ENCODE measurements at places on chromosomes 6 and 20.

GRCh38 chr20:31685853-31686643 lies 36.6 kb downstream of the BCL2L1 start:
- no peak for DNase-seq

DNA sequence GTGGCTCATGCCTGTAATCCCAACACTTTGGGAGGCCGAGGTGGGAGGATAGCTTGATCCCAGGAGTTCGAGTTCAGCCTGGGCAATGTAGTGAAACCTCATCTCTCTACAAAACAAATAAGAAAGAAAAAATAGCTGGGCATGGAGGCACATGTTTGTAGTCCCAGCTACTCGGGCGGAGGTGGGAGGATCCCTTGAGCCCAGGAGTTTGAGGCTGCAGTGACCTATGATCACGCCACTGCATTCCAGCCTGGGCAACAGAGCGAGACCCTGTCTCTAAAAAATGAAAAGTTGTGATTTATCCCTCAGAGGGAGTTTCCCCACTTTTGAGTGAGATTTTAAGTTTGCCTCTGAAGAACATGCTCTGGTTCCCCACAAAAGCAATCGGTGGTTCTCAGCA lies 17.4 kb upstream of the BMP7 start:
- no peak for DNase-seq

- DNase-seq, result no peak
These were observed 109.0 kb upstream of the RIN2 start for GRCh38 chr20:19649041-19649440.

GRCh38 chr6:13438126-13438525 lies 49.3 kb downstream of the GFOD1 start:
- DNase-seq, result no peak

- no peak for DNase-seq
These were observed 70.9 kb downstream of the HFE start for GRCh38 chr6:26158076-26158580.

DNA sequence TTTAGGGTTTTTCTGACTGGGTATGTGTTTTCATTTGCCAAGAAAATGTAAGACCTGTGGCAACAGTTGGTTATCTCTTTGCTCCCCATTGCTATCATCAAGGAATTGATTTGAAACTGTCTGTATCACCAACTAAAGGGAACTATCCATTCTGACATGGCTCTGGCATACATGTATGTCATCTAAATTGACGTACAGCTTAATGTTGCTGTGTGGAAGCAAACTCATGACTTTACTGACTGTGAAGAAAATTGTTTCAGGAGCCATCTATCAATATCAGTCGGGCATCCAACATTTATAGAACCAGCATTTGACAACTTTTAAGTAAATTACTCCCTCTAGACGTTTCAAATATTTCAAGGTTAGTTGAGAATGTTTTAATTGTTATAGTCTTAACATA lies 555.8 kb upstream of the EPHA7 start:
- no peak for DNase-seq

DNA sequence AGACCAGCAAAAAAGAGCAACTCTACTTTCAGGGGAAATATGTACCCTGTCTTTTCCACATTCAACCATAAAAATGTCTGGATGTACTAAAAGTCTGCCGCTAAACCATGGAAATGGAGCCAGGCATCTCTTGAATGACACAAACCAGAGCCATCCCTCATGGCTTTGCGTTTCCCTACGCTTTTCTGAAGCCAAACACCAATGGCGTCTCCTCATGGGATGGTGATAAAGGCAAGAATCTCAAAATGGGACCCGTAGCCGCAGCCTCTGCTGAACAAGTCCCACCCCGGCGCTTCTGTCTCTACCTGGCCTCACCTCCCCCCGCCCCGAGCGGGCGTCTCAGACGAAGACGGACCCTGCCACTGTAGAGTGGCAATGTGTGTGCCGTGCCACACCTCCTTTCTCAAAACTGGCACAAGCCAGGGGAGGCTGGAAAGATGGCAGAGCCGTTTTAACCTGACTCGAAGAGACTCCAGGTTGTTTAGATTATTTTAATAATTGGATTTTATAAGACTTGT lies 80.3 kb upstream of the AFDN start:
- no peak for DNase-seq

GRCh38 chr6:92945799-92946198 lies 473.6 kb downstream of the EPHA7 start:
- DNase-seq, result no peak

- peak; percentile 73 for DNase-seq
These were observed 44.8 kb upstream of the SLC2A12 start for GRCh38 chr6:134097114-134097707.

GRCh38 chr6:45983062-45983461 lies 32.6 kb downstream of the CLIC5 start:
- DNase-seq, result no peak

- no peak for DNase-seq
These were observed 66.7 kb downstream of the LRRC1 start for GRCh38 chr6:53861518-53861917.

- DNase-seq, result no peak
These were observed 32.7 kb upstream of the COL10A1 start for GRCh38 chr6:116158641-116159040.

DNA sequence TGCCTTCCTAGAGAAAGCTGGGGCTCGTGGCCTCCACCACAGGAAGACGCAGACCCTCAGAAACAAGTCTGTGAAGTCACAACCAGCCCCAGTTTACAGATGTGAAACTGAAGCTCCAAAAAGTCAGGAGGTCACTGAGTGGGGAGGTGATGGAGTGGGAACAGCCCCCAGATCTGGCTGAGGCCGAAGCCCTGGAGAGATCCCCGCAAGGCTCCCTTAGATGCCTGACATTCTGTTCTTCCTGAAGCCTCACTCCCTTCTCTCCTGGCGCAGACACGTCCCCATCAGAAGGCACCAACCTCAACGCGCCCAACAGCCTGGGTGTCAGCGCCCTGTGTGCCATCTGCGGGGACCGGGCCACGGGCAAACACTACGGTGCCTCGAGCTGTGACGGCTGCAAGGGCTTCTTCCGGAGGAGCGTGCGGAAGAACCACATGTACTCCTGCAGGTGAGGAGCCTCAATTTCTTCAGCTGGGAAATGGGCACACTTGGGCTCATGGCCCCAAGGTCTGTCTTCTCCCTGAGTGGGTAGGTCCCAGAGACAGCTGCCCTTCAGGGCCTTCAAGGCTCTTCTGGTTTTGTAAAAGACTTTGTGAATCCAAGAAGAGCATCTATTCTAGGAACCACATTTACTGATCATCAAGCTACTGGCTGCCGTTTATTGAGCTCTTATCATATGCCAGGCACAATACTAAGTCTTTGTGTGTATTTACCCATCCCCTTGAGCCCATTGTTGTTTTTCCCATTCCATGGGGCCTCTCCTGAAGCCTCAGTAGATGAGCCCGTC lies 50.5 kb downstream of the HNF4A start:
- no peak for DNase-seq

DNA sequence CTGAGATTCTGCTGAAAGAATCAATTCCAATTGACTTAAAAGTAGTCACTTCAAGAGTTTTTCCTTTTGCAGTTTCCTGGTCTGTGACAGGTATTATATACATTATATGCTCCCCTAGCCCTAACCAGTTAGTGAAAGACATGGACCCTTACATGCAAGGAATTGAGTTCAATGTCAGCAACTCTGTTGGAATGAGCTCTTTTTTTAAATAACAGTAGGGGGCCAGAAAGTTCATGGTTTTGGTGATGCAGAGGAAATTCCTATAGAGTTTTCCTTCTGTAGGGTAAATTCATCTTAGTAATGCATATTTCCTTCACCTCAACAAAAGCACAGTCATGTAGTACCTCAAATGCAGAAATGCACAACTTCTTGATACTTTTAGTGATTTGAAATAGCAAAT lies 172.2 kb downstream of the KIF6 start:
- no peak for DNase-seq

DNA sequence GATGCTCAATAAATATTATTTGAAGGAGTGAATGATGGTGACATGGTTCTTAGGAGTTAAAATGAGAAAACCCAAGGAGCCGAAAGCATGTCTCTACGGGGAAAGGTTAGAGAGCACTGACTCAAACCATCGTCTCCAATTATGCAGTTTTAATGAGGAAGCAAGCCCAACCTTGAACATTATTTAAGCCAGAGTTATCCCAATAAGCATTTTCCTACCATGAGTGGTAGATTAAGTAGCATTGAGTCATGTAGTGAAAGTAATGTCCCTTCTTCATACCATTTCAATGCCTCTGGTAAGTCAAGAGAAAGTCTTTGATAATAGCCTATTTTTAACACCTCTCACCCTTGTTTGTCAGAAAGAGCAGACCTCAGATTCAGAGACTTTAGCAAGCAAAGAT lies 13.5 kb downstream of the TSHZ2 start:
- DNase-seq, result no peak

- no peak for DNase-seq
These were observed 10.7 kb upstream of the LZTS3 start for GRCh38 chr20:3183896-3184612.

DNA sequence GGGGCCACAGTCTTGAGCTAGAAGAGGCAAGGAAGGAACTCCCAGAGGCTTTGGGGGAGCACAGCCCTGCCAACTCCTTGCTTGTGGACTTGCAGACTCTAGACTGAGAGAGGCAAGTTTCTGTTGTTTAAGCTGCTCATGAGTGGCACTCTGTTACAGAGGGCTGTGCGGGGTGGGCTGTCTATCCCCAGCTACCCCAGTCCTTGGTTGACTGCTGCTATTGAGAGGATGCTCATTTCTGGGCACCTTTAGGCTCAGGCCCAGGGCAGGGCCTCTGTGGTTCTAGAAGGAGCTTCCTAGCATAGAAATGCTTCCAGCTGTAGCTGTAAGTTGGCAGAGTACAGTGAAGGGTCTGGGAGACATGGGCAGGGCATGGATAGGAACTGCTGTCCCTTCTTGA lies 151.3 kb upstream of the GGTLC1 start:
- no peak for DNase-seq

- DNase-seq, result no peak
These were observed 335.6 kb downstream of the PREX1 start for GRCh38 chr20:48492015-48492714.

- DNase-seq, result no peak
These were observed 16.0 kb downstream of the C6orf52 start for GRCh38 chr6:10678456-10678855.

DNA sequence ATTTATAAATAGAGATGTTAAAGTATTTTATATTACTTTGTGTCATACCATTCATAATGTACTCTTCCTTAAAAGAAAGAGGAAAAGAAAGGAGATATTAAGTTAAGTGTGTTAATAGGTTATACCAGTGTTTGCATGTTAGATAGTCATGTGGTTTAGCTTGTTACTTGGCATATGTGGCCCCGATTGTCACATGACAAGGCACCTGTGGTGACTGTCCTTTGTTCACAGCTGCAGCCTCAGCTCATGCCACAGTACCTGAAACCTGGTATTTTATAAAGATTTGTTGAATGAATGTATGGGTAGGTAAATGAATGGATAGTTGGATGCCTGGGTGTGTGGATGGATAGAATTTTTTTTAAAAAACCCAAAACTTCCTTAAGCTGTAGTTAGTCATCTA lies 306.1 kb upstream of the FLRT3 start:
- no peak for DNase-seq

DNA sequence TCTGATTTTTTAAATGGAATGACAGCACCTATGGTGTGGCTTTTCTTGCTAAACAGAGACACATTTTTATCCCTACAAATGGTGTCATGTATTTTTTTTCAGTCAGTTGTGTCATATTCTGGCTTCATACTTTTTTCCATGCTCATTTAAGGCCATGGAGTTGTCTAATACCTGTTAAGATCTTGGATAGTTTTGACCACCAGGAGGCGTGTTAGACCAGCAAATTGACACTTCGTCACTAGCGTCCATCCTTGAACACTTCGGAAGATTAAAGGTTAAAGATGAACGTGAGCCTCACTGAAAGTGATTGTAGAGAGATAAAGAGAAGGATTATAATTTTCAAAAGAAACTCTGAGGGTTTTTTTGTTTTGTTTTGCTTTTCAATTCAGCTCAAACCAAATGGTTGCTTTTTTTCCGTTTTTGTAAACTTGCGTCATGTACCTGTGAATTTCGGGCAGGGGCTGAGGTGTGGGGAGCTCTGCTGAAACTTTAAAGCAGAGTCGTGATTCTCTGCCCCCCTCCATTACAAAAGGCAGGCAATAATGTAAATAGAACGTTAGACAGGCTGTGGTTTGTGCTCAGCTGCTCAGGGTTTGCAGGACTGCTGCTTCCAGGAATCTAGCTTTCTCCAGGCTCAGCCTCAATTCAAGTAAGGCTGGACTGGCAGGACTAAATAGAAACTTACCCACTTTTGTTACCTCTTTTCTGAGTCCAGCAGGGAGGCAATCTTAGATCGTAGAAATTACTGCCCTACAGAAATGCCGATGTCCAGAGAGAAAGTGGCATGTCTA lies 245.1 kb downstream of the FOXA2 start:
- DNase-seq, result peak; percentile 44

DNA sequence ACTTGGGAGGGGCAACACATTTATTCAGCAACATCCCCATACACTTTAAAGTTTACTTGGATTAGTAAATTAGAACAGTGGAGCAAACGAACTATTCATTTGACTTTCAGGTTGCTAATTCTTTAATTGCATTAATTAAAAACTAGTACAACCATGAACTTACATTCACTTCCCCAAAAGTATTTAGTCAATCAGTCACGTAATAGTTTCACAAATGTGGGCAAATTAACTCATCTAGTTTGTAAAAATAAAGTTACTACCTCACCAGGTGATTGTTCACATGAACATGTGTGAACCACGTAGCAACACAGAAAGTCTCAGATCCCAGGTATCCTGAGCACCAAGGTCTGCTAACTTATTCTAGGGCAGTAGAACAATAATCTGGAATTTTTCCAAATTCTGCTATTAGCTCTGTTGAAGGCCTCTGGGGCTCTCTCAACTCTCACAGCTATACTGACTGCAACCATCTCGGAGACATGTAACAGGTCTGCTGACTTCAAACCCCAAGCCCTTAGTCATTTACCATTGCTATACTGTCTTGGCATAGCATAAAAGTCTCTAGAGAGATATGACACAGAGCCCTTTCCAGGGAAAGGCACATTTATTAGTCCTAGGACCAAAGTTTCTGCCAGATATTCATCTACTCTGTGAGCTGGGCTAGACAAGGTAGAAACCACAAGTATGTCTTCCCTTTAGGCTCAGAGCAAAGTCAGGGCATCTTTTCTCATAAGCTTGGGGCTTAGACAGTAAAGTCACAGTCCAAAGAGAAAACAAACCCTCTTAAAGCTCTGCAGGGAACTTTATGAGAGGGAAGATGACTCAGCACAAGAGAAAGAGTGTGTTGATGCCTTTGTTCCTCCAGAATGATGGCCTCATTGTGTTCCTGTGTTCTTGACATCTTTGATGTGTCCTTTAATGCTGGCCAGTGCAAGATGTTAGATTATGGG lies 50.9 kb upstream of the CCDC28A start:
- no peak for DNase-seq

- DNase-seq, result no peak
These were observed 44.8 kb downstream of the FGD2 start for GRCh38 chr6:37050045-37050853.
